ENCODE measurements at places on chromosomes 7 and 10. TPM values are rescaled to one million over a fixed set of nuclear protein-coding genes. Genes with fewer than 3 reads are reported as not detected.

Gene PRKAR2B
- total RNA-seq, result 2.9 TPM

Gene LIPM
- total RNA-seq, result not detected

Gene SYNPO2L
- total RNA-seq, result not detected

Gene GALNT17
- not detected for total RNA-seq

Gene C10orf90
- 2.7 TPM for total RNA-seq

Gene FBXO24
- 0.07 TPM for total RNA-seq

Gene TMEM196
- total RNA-seq, result not detected

Gene INHBA
- total RNA-seq, result 1.0 TPM
